ENCODE measurements at places on chromosomes 7 and 10.
A peak's percentile ranks its signal among the peaks of the same experiment; 100 is the strongest.

- no peak for DNase-seq
Observed at GRCh38 chr7:33040803-33041516, 21.6 kb downstream of the NT5C3A start.

- DNase-seq: no peak
Observed at GRCh38 chr10:77090381-77091356, 546.9 kb downstream of the KCNMA1 start.

GRCh38 chr7:35988818-35989217, 164.2 kb upstream of the EEPD1 start:
- no peak for DNase-seq

- DNase-seq: peak; percentile 59
Observed at GRCh38 chr10:78774614-78774998, 294.2 kb upstream of the ZMIZ1 start.

- DNase-seq: no peak
Observed at GRCh38 chr10:23693925-23694324, 255.1 kb downstream of the OTUD1 start.

DNA sequence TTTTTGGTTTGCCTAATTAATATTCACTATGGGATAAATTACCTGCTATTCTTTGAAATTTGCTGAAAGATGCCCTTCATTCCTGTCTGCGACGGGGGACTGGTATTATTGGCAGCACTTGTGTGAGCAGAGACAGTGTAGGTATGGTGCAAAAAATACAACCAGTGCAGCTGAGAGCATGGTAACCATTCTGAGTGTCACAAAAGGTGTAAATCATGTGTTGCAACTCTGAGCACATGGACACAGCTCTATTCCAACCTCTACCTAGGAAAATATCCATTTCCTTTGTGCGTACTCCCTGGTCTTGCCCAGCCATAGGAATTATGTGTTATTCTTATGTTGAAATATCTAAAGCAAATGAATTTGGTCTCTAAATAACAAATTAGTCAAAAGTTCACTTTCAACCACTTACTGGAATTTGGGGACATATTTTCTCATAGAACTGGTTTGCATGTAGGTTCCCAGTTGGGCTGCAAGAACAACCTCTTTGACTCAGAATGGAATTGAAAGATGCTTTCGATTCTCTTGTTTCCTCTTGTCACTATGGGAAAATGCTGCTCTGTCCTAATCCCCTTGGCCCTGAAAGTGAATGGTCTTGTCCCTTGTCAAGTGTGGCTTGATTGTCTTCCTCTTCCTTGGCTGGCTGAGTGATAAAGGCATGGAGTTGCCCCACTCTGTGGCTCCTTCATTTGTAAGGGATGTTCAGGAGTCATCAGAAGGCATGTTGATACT, 57.0 kb downstream of the CELF2 start:
- no peak for DNase-seq

GRCh38 chr10:89206402-89207180, 526 bp downstream of the CH25H start:
- DNase-seq: no peak

DNA sequence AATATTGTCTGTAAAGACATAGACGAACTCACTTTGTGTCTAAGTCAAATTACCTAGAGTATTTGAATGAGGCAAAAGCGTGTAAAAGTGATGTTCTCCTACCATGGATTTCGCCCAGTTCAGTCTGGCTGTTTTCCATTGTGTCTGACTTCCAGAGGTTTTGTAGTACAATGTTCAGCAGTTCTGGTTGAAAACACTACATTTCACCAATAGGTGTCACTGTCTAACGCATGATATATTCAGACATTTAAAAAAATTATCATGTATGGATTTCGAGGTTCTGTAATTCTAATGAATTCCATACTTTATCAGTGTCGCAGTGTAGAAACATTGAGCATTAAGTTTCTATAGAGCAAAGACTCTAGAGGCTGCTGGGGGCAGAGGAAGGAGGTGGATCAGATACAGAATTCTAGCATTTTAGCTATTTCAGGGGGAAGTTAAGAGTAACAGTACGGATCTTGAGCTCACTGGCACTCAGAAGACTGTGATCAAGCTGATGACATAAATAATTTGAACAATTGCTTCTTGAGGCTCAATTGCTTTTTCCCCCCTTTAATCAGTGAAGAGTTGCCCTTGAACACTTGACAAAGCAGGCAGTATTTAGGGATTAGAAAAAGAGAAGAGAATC, 196.9 kb upstream of the RHOBTB1 start:
- DNase-seq: peak; percentile 80

DNA sequence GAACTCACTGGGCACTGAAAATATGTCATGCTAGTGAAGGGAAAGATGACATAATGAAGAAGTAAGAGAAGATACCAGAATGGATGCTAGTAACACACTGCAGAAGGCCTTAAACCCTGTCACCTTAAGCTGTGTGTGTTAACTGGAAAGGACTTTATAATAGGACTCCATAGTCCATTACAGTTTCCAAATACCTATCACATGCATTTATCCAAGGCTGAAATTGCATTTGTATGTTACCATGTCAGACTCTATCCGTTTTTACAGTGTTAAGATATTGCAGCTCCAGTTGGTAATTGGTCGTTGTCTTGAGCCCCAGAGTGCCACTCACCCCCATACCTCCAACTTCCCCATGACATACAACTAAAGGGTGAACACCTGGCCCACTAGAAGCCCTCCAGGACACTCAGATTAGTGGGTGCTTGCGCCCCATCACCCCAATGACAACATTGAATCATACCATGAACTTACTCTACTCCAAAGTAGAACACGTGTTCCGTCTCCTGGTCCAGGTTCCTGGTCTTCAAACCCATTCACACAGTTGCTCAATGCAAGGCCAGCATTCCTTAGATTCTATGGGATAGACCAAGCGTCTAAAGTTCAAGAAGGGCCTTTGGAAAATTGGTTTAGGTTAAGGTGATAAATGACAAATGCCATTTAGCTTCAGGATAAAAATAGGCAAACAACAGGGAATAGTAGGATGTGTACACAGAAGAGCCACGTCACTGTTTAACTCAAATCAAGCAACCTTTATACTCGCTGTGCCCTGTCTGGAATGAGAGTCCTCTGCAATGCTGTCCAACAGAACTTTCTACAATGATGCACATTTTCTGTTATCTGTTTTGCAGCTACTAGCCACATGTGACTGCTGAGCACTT, 2.1 kb upstream of the RAPGEF5 start:
- no peak for DNase-seq

DNA sequence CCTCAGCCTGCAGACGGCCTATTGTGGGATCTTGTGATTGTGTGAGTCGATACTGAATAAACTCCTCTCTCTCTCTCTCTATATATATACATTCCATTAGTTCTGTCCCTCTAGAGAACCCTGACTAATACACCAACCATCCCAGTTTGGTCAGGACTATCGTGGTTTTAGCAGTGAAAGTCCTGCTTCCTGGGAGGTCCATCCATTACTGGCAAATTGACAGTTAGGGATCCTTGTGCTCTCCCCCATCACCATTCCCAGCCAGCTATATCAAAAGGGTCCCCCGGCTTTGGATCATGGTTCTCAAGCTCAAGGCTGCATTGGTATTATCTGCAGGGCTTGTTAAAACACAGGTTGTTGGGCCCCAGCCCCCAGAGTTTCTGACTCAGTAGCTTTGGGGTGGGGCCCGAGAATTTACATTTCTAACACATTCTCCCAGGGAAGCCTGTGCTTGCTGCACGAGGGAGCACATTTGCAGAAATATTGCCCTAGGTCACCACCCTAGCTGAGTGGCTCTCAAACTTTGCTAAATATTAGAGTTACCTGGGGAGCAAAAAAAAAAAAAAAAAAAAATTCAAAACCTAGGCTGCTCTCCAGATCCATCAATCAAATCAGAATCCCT, 899.1 kb upstream of the AUTS2 start:
- DNase-seq: peak; percentile 99

All from fibroblast of skin of scalp (primary cell).